Activated CD4-positive, CD25-positive, alpha-beta regulatory T cell treated with anti-CD3 and anti-CD28 coated beads, Interleukin-2, amount 50 U/mL, for 16 hours (primary cell): ENCODE measurements at places on chromosomes 7 and 10.

- DNase-seq: no peak
These were observed 1.9 kb downstream of the MRPS33 start for GRCh38 chr7:141012696-141013344.

GRCh38 chr7:88670536-88670935 lies 89.0 kb upstream of the ZNF804B start:
- DNase-seq: no peak

GRCh38 chr7:111175908-111176441 lies 85.0 kb downstream of the LRRN3 start:
- no peak for DNase-seq

DNA sequence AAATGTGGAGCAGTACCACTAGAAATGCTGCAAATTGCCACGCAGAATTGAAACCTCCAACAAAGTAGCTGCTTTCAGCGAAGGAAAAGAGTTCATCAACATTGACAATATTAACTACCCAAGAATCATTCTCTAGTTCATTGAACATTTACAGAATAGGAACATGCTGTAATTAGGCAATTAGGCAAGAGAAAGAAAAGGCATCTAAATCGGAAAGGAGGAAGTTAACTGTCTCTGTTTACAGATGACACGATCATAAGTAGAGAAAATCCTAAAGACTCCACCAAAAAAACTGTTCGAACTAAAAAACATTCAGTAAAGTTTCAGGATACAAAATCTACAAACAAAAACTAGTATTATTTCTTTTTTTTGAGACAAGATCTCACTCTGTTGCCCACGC lies 8.9 kb upstream of the PKD1L1 start:
- DNase-seq: no peak

GRCh38 chr7:78751253-78751652 lies 702.2 kb downstream of the MAGI2 start:
- no peak for DNase-seq

- DNase-seq: no peak
These were observed 48.2 kb upstream of the VIPR2 start for GRCh38 chr7:159192725-159193453.

DNA sequence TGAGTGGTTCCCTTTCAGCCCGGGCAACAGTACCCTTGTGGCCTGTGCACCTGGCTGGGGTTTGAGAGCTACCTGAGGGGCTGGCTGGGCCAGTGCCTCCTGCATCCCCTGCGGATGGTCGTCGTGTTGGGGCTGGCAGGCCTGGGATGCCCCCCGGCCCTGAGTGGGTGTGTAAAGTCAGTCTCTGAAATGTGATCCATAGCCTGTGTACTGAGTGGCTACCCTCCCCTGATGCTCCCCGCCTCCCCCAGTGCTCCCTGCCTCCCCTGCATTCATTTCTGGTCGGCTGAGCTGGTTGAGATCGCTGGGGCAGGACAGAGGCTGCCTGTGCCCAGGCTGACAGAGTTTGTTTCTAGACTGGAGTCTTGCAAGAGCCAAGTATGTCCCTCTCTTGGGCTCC lies 9.3 kb downstream of the ZNF316 start:
- DNase-seq: no peak

GRCh38 chr10:43260117-43260761 lies 6.6 kb downstream of the RASGEF1A start:
- no peak for DNase-seq

DNA sequence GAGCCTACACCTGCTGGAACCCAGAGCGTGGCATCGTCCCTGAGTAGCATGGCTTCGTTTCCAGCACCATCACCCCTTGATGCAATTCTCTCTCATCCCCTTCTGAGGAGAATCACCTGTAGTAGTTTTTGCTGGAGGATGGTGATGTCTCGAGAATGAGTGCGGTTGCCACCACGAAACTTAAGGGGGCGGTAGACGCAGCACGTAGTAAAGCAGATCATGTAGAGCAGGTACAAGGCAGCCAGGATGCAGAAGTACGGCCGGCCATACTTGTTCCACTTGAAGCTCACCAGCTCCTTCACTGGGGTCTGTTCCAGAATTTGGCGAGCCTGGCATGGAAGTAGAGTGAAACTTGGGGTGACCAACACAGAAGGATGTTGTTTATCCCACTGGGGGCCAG lies 8.1 kb downstream of the TRPV5 start:
- DNase-seq: no peak

DNA sequence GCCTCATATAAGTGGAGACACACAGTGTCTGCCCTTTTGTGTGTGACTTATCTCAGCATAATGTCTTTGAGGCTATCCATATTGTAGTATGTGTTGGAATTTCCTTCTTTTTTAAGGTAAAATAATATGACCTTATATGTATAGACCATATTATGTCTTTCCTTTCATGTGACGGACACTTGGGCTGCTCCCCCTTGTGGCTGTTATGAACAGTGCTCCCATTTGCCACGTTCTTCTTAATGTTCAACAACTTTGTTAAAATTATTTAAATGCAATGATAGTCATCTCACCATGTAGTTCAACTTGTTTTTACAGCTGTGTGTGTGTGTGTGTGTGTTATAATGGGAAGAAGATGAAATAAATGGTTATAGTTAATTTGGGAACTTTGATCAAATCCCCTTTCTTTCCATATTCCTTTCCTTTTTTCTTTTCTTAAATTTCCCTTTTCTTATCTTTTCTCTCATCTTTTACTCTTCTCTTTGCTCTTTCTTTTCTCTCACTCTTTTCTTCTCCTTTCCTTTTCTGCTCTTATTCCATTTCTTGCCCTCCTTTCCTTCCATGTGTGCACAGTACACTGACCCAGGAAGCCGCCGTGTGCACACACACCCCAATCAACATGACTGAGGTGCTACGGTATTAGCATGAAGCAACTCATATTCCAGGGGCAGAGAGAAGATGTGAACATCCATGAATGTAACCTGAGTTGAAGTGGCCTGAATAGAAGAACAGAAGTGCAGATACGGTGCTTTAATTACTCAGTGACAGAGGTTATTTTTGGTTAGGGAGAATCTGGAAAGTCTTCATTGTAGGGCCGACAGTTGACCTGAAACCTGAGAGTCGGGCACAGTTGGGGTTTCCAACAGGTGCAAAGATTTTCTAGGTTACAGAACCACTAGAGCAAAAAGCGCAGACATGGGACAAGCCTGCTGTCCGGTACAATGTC lies 596.6 kb downstream of the SDK1 start:
- DNase-seq: peak; percentile 4

- no peak for DNase-seq
These were observed 32.6 kb upstream of the ARHGAP21 start for GRCh38 chr10:24756283-24756682.

DNA sequence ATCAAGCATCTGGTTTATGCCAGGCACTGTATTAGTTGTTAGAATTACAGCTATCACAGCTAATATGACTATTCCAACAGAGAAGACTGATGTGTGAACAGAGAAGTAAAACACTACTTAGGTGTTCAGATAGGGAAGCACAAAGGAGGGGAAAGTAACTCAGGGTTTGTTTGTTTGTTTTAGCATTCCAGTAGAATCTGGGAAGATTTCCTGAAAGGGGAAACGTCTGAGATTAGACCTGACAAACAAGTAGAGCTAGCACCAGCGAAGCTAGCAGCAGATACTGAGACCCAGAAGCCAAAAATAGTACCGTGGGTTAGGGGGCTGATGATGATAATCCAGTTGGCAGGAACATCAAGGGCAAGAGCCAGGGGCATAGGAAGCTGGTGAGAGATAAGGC lies 28.8 kb upstream of the KLHL7 start:
- no peak for DNase-seq
